Germinal center (tissue), 1 donor: ENCODE measurements at places on chromosomes 12 and 14.
A peak's percentile ranks its signal among the peaks of the same experiment; 100 is the strongest.

DNA sequence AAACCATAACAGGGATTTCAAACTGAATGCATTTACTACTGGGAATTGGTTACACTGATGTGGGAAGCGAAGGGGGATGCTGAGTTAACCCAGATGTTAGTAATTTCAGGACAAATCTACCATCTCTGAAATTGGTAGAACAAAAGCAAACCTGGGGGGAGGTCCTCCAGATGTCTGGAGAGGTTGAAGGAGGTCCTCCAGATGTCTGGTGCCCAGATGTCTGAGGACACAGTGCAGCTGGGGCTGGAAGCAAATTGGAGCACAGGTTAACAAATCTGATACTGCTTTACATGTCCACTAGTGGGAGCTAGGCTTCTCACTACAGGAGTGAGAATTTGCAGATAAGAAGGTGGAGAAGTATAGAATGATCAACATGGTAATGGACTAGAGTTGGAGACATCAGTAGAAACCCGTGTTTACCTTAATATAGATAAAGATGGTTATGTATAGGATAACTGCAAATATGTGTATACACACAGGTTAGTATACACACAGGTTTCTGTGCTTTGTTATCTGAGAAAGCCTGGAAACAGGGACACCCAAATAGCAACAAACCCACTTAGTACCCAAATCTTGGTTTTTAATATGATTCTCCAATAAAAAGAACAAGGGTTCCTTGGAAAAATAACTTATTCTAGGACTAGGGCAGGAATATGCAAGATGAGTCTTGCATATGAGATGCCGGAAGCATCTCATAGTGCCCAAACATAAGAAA, 162.5 kb downstream of the C12orf50 start:
- no peak for DNase-seq

DNA sequence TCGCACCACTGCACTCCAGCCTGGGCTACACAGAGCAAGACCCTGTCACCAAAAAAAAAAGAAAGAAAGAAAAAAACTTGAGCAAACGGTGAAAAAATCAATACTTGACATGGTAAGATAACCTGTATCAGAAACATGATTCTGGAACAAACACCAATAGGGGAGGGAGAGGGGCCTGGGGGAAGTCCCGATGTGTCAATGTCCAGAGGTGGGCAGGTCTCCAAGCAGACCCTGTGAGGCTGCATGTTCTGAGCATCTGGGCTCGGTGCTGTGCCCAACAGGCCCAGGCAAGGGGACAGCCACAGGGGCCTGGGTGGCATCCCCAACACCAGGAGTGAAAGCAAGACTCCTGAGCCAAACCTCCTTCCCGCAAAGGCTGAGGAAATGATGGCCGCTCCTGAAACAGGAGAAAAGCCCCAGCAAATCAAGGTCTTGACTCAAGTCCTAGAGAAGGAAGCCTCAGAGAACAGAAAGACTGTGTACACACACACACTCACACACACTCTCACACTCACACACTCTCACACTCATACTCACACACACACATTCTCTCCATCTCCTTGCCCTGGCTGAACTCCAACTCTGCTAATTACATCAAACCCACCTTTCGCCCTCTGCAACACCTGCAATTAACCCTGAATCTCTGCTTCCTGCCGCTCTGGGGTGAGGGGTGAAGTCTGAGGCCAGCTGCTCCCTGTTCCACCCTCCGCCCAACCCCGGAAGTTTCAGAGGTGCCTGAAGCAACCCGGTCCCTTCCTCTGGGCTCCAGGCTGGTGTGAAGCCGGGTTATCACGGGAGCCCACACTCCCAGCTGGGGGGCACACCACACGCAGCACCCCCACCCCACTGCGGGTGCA, 20.4 kb downstream of the CCDC88C start:
- peak; percentile 77 for DNase-seq

- no peak for DNase-seq
These were observed 33.6 kb downstream of the CEP83 start for GRCh38 chr12:94426049-94426448.

DNA sequence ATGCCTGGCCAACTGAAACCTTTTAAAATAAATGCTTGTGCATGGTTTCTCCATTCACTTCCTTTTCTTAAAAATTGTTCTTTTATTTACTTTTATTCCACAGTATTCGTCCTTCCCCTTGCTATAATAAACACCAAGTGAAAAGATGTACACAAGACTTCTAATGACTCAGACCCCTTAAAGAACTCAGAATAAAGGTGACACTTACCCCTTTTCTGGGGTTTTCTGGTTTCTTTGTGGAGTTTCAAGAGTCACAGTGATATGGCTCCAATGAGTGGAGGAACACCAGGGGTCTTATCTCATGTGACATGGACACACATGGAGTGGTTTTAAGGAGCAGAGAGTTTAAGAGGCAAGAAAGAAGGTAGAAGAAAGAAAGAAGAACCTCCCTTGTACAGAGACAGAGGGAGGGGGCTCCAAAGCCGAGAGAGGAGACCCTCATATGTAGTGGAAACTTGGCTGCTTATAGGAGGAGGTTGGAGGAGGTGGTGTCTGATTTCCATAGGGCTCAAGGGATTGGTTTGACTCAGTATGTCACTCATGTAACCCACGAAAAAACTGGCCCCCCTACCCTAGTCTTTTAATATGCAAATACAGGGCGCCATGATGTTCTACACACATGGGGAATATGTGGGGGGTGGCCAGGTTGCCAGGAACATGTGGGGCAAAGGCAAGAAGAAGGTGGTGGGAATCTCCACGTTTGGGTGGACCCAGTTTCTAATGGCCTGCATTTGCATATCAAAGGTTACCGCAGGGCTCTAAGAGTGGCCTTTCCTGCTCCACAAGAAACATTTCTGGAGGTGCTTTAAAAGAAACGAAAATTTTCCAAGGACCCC, 22.1 kb upstream of the CD69 start:
- DNase-seq: no peak

- DNase-seq: no peak
These were observed 248.5 kb downstream of the RERGL start for GRCh38 chr12:17841496-17841895.

- no peak for DNase-seq
These were observed 139.8 kb downstream of the NEDD1 start for GRCh38 chr12:97046901-97047300.

GRCh38 chr12:92876496-92876895, 52.6 kb downstream of the EEA1 start:
- DNase-seq: no peak

GRCh38 chr14:69989622-69990021, 110.4 kb downstream of the SMOC1 start:
- DNase-seq: no peak

GRCh38 chr12:125079084-125079483, 13.8 kb downstream of the AACS start:
- no peak for DNase-seq

- no peak for DNase-seq
These were observed 938.9 kb upstream of the NOVA1 start for GRCh38 chr14:27536748-27537147.

DNA sequence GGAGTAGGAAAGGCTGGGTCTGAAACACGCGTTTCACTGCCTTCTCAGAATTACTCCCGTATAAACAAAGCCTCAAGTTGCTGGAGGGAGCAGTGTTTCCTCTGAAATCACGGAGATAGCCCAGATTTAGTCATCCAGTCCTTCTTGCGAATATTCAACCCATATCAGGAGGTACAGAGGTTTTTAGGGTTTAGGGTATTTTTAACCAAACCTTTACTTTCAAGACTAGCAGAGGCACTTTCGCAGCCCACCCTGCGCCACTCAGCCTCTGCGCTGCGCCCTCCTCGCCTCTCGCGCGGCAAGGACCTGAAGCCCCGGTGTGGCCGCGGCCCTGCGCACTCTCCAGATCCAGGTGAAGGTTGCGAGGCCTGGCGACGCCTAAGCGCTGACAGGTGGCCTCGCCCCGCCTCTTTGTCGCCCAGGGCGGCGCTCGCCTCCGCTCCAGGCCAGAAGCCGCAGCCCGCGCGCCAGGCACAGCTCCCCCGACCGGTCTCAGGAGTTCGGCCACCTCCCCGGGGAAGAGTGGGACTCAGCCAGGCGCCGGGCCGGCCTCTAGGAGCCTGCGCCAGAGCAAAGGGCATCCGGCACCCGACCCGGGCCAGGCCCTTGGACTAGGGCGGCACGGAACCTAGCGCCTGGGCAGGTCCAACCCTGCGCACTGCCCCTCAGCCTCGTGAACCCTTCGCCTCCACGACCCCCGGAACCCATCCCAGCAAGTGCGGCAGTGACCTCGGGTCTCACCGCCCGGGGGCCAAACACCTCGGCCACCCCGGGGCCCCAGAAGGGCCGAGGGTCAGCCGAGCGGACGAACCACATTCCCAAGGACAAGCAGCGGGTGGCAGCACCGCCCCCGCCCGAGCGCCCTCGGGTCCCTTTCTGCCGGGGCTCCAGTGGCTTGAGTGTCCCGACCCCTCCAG, 1.8 kb upstream of the SAMD4A start:
- DNase-seq: peak; percentile 77

DNA sequence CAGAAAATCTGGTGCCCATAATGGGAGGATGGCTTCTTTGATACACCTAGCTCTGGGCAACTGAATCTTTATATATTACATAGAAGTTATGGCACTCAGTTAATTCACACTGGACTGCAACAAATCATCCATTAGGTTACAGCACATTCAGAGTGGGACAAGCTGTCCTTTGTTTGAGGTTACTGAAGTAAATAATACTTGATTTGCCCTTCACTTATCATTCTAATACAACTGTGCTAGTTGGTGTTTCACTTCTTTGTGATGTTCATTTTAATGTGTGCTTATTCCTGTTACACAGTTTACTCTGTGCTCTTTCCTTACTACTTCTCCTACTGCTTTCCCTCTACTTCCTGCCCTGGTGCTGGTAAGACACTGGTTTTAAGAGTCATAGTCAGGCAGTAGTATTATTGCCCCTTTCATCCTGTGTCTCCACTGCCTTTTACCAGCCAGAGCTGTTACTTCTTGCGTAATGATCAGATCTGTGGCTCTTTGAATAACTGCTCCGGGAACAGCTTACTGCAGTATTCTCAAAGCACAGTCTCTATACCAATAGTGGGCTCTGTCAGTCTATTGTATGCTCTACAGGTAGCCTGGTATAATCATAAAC, 36.4 kb upstream of the GXYLT1 start:
- no peak for DNase-seq

- DNase-seq: no peak
These were observed 3.3 kb upstream of the RIMBP2 start for GRCh38 chr12:130719263-130719859.

- DNase-seq: peak; percentile 52
These were observed 585 bp downstream of the GPATCH2L start for GRCh38 chr14:76152333-76152681.

GRCh38 chr14:31441273-31442111, 15.8 kb downstream of the DTD2 start:
- no peak for DNase-seq

- peak; percentile 42 for DNase-seq
These were observed 217.1 kb upstream of the BTG1 start for GRCh38 chr12:92362785-92363184.

DNA sequence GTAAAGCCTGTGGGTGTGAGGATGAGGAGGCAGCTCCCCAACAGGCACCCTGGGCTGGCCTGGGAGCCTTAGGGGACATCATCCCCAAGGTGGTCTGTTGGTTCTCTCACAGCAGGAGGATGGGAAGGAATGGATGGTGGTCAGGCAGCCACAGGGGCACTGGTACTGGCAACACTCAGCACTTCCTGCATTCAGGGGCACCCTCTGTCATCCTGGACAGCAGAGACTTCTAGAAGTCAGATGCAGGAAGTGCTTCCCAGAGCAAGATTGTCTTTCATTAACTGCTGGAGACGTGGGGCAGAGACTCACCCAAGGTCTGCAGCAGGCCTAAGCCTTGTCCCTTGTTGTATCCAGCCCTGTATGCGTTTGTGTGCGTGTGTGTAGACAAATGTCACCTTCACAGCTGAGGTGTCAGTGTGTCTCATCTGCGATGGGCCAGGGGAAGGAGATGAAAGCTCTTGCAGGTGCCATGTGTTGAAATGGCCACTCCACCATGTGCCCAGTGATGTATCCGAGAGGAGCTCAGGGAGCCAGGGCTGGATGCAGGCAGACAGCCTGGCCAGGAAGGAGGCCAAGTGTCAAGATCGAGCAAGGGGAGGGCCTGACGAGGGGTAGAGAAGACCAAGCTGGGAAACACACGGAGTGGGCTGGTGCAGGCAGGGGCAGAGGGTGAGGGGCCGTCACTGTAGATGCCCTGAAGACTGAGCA, 85.1 kb downstream of the PITPNM2 start:
- no peak for DNase-seq

DNA sequence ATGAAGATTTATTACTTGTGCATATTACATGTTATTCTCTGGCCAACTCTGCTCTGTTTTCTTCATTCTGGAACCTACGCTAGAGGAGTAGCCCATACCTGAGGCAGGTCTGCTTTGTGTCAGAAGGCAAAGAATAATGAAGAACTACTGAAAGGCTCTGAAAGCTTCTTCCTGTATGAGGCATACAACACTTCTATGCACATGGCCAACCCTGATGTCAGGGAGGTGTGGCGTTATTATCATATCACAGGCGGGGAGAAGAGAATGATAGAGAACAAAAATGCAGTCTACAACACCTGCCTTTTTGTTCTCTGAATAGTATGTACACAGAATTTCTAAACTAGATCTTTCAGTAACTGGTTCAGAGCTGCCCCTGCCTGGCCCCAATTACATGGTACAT, 32.5 kb upstream of the CRY1 start:
- DNase-seq: no peak

DNA sequence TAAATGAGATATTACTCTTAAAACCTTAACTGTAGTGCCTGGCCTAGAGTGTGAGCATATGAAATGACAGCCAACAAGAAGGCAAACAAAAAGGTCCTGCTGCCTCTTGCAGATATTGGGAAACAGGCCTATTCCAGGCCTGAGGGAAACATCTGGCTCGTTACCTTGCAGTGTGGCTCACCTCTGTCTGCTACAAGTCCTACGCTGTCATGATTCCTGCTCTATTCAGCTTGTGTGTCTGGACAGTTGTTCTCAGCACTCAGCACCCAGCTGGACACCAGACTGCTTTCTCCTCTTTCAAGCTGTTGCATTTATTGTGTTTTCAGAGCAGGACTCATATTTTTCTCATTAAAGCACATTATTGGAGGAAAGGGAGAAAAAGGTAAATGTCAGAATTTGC, 113.5 kb downstream of the TMTC2 start:
- DNase-seq: no peak

DNA sequence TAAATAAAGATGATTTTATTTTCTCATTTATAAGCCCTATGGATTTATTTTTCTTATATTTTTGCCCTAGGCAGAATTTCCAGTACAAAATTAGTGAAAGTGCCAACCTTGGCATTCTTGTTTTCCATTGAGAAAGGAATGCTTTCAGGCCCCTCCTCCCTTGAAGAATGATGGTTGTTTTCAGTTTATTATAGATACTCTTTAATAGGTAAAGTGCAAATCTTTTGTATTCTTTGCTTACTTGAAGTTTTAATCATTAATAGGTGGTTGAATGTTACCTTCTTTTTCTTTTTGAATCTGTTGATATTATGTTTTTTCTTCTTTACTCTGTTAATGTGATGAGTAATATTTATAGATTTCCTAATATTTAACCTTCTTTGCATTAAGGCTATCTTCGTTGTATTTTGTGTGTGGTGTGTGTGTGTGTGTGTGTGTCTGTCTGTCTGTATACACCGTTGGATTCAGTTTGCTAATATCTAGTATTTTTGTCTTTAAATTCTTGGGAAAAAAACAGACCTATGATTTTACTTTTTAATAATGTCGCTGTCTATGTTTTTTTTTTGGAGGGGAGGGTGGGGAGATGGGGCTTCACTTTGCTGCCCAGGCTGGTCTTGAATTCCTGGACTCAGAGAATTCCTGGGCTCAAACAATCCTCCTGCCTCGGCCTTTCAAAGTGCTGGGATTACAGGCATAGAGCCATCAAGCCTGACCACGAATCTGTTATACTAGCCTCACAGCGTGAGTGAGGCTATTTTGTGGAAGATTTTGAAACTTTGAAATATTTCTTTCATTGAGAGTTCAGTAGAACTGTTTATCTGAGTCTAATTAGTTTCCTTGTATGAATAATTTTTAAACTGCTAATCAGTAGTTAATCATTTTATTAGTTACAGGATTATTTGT, 13.5 kb downstream of the SRGAP1 start:
- DNase-seq: no peak
